Endothelial cell (in vitro differentiated cells): ENCODE measurements at places on chromosomes 6 and 20. TPM values are rescaled to one million over a fixed set of nuclear protein-coding genes. Genes with fewer than 3 reads are reported as not detected.

The DACT2 gene
- 0.23 TPM for total RNA-seq

The TSBP1 gene
- total RNA-seq: not detected

The VGLL2 gene
- 0.77 TPM for total RNA-seq

- H3K27ac ChIP-seq: no peak overlapping the region
- no peaks in the 10 kb centered on the region for H3K27me3 ChIP-seq
- H3K4me1 ChIP-seq: peaks cover 62% of the 10 kb centered on the region
- H3K36me3 ChIP-seq: peaks cover 3% of the 10 kb centered on the region
- DNase-seq: no peak
These were observed 62.5 kb downstream of the EPB41L2 start for GRCh38 chr6:131000544-131000943.

DNA sequence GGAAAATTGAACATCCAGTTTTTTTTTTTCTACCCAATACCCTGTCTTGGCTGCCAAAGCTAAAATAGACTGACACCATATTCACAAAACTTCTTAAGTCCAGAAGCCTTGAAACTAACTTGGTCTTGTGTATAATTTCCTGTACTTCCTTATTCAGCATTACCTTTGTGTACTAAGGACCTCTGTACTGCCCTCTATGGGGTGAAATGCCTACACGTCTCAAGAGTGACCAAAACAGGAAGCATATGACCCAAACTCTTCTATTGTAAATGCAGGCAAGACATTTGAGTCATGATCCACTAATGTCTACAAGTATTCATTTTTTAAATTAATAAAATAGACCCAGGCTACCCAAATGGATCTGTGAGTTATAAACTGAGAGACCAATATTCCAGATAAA, 50.4 kb downstream of the HMGCLL1 start:
- no peaks in the 10 kb centered on the region for H3K36me3 ChIP-seq
- H3K4me1 ChIP-seq: no peaks in the 10 kb centered on the region
- no peaks in the 10 kb centered on the region for H3K27me3 ChIP-seq
- peak; percentile 14 for DNase-seq

GRCh38 chr6:142825760-142826159, 119.2 kb downstream of the HIVEP2 start:
- no peak for DNase-seq
- no peaks in the 10 kb centered on the region for H3K27me3 ChIP-seq
- H3K4me3 ChIP-seq: no peak overlapping the region
- H3K27ac ChIP-seq: no peak overlapping the region

- H3K27me3 ChIP-seq: peaks cover 5% of the 10 kb centered on the region
- H3K4me3 ChIP-seq: no peak overlapping the region
- no peak overlapping the region for H3K27ac ChIP-seq
- DNase-seq: no peak
- no peaks in the 10 kb centered on the region for H3K36me3 ChIP-seq
These were observed 48.2 kb downstream of the PDYN start for GRCh38 chr20:1945660-1946059.

DNA sequence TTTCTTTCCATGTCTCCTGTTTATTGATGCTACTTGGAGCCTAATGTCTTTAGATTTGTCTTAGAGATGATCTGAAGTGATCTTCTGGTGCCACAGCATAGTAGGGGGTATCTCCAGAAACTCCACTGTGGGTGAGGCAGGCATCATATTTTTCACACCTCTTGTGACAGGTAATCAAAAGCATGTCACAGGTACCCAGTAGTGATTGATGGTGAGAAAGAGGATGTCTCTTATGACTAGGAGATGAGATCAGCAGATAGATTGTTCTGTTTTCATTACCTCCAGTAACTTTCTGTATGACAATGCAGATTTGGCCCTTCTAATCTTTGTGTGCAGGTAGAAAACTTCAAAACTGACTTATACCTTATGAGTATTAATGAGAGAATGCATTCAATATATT, 13.5 kb downstream of the NCOA7 start:
- peaks cover 6% of the 10 kb centered on the region for H3K4me1 ChIP-seq
- H3K27me3 ChIP-seq: no peaks in the 10 kb centered on the region
- DNase-seq: no peak
- H3K4me3 ChIP-seq: no peak overlapping the region
- H3K27ac ChIP-seq: no peak overlapping the region

GRCh38 chr6:30963641-30964040, 19.9 kb upstream of the MUC21 start:
- DNase-seq: no peak
- H3K27me3 ChIP-seq: peaks cover 6% of the 10 kb centered on the region
- H3K4me3 ChIP-seq: no peak overlapping the region
- H3K36me3 ChIP-seq: peaks cover 6% of the 10 kb centered on the region
- H3K27ac ChIP-seq: no peak overlapping the region

DNA sequence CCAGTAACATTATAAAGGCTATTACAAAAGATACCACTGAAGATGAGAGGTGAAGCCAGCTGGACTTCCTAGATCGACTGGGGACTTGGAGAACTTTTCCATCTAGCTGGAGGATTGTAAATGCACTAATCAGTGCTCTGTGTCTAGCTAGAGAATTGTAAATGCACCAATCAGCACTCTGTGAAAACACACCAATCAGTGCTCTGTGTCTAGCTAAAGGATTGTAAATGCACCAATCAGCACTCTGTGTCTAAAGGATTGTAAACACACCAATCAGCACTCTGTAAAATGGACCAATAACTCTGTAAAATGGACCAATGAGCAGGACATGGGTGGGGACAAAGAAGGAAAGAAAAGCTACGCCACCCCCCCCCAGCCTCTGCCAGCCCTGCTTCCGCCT, 13.6 kb upstream of the RPS10 start:
- DNase-seq: no peak
- H3K27me3 ChIP-seq: peaks cover 2% of the 10 kb centered on the region
- peaks cover 5% of the 10 kb centered on the region for H3K36me3 ChIP-seq
- peak overlapping the region; percentile 29 for H3K4me3 ChIP-seq

DNA sequence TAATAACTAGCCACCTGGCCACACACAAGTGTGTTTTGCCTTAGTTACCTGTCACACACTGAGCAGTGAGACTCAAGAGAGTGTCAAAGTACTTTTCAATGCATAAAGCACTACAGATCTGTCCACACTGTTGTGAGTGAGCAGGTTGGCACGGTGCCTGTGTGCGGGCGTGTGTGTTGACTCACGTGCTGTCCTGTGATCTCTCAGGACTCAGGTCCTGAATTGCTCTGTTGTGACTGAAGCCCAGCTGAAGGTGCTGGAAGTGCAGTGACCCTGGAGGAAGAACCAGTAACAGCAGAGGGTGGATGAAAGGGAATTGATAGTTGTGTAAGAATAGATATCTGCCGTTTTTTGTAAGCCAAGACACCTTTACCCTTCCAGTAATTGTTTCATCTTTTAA, 18.3 kb downstream of the SLC16A10 start:
- no peak overlapping the region for H3K4me3 ChIP-seq
- H3K36me3 ChIP-seq: no peaks in the 10 kb centered on the region
- H3K4me1 ChIP-seq: peaks cover 8% of the 10 kb centered on the region
- H3K27ac ChIP-seq: no peak overlapping the region

GRCh38 chr6:43983632-43984031, 143.6 kb downstream of the MRPL14 start:
- no peaks in the 10 kb centered on the region for H3K27me3 ChIP-seq
- H3K4me1 ChIP-seq: no peaks in the 10 kb centered on the region
- H3K27ac ChIP-seq: no peak overlapping the region

DNA sequence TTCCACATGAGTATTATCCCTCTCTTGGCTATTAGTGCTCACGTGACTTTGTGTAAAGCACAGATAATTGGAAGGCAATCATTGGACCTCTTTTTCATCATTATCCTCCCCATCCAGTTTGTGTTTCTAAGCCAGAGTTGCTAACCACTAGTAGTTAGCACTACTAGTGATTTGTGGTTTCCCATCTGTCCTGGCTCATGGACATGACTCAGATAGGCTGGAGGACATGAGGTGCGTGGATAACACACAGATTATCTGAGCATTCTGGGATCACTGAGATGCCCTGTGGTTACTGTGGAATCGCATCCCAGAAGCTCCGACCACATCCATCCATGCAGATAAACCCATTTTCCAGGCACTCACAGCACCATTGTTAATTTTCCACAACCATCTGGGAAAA, 123.8 kb upstream of the NAA20 start:
- H3K4me3 ChIP-seq: no peak overlapping the region
- H3K27me3 ChIP-seq: no peaks in the 10 kb centered on the region
- DNase-seq: no peak
- peaks cover 54% of the 10 kb centered on the region for H3K36me3 ChIP-seq
